EH (cell line): ENCODE measurements at places on chromosomes 1 and 21.
A peak's percentile ranks its signal among the peaks of the same experiment; 100 is the strongest.

- DNase-seq, result no peak
Observed at GRCh38 chr21:38280867-38281266, 24.1 kb downstream of the KCNJ15 start.

DNA sequence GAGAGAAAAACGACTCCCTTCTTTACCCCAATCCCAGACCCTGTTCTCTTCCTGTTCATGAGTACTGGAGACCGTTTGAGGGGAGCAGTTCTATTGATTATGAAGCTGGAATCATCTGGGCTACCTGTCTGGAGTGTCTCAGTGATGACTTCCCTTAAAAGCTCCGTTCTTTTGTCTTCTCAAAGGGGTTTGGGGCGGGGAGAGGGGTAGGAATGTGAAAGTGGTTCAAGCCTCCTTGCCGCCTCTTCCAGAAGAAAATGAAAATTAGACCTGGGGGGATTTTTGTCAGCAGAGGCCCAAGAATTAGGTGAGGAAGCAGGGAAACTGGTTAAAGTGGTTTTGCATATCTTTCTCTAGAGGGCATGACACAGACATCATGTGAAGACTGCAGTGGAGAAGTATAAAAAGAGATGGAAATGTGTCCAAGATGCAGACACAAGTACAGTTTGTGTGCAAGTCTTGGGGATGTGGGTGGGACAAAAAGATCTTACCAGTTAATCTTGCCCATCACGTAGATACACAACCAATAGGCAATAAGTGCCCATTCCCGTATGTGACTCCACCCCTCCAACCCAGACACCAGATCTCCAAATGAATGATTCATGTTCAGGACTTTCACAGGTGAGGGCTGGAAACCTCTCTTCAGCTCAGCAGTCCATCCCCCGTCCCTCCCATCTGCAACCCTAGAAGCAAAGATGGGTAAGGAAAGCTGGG, 470 bp upstream of the MTMR11 start:
- DNase-seq, result peak; percentile 53

GRCh38 chr1:114134518-114134917, 19.2 kb downstream of the SYT6 start:
- no peak for DNase-seq

DNA sequence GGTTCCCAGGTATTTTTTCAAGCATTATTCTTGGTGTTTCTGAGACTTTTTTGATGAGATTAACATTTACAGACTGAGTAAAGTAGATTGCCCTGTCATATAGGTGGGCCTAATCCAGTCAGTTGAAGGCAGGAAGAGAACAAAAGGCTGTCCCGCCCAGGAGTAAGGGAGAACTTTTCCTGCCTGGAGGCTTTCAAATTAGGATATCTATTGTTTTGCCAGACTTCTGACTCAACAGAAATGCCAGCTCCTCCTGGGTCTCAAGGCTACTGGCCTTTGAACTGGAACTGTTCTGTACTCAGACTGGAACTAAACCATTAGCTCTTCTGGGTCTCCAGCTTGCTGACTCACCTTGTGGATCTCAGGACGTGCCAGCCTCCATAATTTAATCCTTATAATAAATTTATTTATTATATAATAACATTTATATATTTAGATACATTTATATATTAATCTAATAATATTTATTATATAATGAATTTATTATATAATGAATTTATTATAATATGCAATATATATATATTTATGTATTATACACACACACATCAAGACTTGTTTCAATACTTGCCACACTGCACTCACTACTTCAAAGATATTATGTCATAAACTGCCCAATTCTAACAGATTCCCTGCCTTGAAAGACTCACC, 510.8 kb upstream of the B3GALT2 start:
- no peak for DNase-seq

- DNase-seq, result no peak
Observed at GRCh38 chr1:157595356-157595755, 2.5 kb downstream of the FCRL4 start.

DNA sequence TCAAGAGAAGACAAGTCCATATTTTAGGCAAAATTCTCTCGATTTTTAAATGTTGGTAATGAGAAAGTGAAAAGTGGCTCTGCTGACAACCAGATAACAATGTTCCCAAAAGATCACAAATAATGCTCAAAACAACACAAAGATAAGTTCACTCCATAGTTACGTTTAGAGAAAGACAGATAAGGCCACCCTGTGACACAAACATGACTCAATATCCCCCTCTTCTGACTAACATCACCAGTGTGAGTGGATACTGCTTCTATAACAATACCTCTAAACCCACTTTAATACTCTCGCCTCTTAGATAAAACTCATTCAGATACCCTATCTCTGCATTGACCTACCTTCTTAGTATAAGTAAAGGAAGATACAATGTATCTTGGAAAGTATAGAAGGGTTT, 51.2 kb upstream of the RGS7 start:
- DNase-seq, result peak; percentile 55
